ENCODE measurements at places on chromosomes 16 and 17.

DNA sequence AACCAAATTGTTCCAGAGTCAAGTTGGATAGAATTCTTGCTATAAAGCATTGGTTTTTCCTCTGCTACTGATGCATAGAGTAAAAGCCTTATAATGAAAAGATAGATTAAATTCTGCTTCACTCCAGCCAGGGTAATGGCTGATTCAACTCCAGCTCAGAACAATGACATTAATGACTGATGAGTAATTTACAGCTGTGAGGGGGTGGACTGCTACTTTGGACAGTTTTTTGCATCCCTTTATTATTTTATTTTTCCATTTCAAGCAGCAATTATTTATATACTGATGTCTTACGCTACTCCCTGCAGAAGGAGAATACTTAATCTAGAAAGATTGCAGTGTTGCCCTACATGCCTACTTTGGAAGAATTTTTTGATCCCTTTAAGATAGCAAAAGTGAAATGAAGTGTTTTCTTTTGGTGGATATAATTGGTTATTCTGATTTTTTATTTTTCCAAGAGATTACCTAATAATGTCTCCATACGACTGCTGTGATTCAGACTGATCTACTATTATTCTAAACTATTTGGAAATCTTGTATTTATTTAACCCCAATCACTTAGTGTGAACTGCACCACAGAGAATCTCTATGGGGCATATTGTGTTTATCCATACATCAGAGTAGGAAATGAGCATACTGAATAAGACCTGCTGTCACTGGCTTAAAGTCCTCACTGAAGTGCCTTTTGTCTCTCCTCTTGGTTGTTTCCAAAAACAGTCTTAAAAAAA is 149.5 kb downstream of the TRIM37 start:
- no peak for DNase-seq

GRCh38 chr17:72426948-72427760 is 306.3 kb downstream of the SOX9 start:
- no peak for DNase-seq

DNA sequence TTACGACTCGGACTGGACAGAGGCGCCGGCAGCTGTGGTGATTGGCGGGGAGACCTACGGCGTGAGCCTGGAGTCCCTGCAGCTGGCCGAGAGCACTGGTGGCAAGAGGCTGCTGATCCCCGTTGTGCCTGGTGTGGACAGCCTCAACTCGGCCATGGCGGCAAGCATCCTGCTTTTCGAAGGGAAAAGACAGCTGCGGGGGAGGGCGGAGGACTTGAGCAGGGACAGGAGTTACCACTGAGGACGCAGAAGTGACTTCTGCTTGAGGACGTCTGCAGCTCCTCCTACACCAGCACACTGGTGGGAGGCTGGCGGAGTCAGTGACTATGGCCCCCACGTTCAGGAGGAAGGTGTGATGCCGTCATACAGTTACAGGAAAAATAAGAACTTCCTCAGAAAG is 9.7 kb downstream of the MRM3 start:
- no peak for DNase-seq

DNA sequence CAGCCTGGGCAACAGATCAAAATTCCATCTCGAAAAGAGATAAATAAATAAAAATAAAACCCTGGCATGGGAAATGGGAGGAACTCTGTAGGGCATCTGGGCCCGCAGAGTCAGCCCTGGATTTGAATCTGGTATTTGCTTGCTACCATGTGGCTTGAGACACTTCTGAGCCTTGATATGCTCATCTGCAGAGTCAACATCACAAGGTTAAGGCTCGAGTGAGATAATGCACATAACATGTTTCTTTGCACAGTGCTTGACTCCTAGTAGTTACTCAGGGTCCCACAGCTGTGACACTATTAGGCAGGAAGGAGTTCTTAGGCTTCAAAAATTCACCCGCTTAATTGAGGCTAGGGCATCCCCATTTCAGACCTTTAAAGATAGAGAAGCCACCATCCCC is 21.3 kb downstream of the CDK5RAP3 start:
- no peak for DNase-seq
